ENCODE measurements at places on chromosomes 7 and 10.

DNA sequence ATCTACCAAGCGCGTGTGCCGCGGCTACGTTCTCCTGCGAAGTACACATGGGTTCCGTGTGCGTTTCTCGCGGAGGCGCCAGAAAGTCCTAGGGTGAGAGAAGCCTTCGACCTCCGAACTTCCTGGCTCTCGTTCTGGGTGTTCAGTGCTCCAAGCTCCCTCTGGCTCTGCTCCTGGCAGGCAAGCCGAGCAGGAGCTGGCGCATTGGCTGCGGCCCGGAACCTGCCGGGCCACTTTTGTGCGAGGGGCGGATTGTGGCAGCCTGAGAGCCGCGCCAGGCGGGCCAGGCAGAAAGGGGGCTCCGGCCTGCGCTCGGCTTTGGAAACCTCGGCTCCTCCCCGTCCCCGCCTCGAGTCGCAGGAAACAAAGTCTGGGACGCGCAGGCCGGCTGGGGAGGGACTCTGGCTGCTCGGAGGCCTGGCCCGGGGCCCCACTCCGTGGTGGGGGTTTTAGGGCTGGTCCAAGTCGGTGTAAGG is 9.6 kb downstream of the EMX2 start:
- no peak for DNase-seq

GRCh38 chr7:116653204-116653603 is 18.8 kb upstream of the MET start:
- DNase-seq = no peak

DNA sequence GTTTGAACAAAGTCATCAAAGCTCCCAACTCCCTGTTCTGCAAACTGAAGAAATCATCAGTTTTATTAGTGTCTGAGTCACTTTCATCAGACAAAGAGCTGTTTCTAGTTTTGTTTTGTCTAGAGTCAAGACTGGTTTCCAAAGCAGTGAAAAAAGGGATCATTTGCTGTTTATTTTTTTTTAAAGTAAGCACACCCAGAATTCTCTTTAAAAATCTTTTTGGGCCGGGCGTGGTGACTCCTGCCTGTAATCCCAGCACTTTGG is 972.0 kb upstream of the CELF2 start:
- DNase-seq = no peak

DNA sequence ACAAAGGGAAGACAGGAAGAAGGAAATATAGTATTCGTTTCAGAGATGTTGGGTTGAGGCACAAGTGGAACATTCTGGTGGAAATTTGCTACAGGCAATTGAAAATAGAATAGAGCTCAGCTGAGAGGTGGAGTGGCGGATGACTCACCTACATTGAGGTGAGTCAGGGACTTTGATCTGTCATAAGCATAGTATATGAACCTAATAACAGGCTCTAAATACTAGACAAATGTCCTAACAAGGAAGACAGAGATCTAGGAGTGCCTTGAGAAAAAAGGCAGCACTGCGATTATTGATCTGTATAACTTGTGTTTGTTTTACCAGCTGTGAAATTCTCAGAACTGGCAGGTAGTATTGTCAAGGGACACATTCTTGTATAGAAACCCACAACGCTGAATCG is 907 bp upstream of the IFRD1 start:
- DNase-seq = peak; percentile 75

- DNase-seq = no peak
These were observed 6.4 kb upstream of the RAMP3 start for GRCh38 chr7:45151131-45151684.

DNA sequence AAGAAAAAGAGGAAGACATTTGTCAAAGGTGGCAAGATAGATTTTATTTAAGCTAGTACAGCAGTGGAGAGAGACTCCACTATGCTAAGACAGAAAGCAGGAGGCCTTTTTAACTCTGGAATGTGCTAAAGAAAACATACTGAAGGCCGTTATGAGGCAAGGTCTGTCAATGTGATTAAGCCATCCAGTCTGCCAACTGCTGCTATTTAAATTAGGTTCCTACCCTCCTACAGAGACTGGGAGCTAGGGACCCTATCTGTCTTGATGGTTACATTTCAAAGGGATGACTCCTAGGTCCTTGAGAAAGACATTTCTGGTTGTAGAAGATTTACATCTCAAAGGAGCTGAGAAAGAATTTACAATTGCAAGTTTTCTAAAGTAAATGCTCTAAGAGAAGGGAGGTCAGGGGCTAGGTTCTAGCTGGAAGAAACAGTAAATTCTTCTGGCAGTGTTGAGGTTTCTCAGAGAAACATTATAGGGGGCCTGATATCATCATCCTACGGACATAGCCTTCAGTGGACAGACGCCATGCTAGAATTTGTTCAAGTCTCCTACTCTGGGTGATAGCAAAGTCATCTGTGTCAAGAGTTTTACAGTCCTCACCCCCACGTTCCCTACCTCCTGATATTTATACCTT is 211.6 kb downstream of the PHF14 start:
- no peak for DNase-seq

- no peak for DNase-seq
These were observed 214.2 kb upstream of the GHITM start for GRCh38 chr10:83925133-83925532.

All from CD4-positive, alpha-beta T cell treated with Interleukin-15 for 4 hours (primary cell).